ENCODE measurements at places on chromosomes 6 and 20.

GRCh38 chr20:57987659-57988058, 240.8 kb downstream of the ANKRD60 start:
- no peak for DNase-seq

GRCh38 chr6:55822815-55823214, 52.6 kb downstream of the BMP5 start:
- no peak for DNase-seq

- no peak for DNase-seq
Observed at GRCh38 chr6:3928111-3928510, 78.9 kb downstream of the FAM50B start.

DNA sequence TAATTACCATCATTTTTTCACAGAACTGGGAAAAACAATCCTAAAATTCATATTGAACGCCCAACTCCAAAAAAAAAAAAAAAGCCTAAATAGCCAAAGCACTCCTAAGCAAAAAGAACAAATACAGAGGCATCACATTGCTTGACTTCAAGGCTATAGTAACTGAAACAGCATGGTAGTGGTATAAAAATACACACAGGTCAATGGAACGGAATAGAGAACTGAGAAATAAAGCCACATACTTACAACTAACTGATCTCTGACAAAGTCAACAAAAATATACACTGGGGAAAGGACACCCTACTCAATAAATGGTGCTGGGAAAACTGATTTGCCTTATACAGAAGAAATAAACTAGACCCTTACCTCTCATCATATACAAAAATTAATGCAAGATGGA, 89.6 kb downstream of the MRAP2 start:
- DNase-seq = no peak

GRCh38 chr6:64539917-64540316, 904.3 kb downstream of the PHF3 start:
- no peak for DNase-seq

DNA sequence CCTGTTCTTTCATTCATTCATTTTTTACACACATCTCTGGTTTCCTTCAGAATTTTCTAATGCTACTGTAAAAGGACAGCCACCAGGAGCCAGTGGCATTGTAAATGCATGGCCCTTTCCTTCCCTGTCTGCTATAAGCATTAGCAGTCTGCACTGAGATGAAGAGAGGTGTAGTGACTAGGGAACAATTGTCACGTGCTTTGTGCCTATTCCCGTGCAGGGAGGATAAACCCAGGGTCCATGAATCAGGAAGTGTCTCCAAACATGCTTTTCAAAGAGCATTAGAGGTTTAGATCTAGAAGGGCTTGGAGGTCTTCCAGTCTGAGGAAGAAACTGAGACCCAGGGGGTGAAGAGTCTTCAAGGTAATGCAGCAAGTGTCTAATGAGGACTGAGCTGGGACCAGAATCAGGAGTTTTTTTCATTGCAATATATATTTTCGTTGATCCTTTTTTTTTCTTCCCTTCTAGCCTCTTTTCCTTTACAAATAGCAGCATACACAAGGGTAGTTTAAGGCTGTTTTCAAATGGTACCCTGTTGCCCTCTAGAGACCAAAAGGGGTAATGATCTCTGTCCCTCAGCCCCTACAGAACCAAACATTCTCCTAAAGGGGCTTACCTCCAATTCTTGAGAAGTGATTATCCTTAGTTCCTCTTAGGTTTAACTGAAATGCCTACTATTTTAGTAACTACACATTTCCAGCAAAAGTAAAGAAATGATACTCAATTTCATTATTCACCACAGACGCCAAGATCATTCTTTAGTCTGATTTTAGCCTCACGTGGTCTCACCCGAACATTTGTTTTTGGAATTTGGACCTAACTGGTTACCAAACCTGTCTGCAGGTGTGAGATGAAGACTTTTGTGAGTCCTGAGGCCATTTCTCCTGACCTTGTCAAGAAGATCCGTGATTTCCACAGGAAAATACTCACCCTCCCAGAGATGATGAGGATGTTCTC, 6.6 kb downstream of the TRIM15 start:
- DNase-seq = no peak

DNA sequence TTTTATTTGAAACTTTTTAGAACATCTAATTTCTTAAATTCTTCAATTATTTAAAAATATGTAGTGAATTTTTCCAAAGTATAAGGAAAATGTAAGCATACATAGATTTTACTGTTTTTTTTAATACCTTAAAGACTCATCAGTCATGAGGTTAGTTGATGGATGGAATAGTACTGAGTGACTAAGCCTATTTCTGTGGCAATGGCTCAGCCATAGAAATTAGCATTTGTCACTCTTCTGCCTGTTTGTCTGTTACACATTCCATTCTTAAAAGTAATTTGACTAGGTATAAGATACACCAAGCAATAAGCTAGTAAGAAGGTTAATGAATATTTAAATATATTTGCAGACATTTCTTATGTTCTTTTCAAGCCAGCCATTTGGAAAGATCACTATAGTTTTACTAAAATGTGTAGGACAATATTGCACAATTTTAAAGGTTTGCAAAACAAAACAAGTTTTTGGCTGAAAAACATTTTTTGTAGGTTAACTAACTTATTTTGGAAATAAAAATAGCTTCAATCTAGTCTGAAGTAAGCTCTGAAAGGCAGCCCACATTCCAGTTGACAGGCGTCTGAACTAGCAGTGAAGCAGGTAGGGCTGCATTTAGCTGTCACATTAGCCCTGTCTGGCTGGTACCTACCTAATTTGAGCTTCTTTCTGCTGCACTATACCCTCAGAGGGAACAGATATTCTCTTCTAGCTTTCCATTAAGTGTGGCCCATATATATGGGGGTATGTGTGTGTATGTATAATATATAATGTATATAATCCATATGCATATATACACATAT, 385.7 kb downstream of the GRIK2 start:
- DNase-seq = no peak

GRCh38 chr20:63475209-63475608, 2.8 kb upstream of the KCNQ2 start:
- DNase-seq = no peak

DNA sequence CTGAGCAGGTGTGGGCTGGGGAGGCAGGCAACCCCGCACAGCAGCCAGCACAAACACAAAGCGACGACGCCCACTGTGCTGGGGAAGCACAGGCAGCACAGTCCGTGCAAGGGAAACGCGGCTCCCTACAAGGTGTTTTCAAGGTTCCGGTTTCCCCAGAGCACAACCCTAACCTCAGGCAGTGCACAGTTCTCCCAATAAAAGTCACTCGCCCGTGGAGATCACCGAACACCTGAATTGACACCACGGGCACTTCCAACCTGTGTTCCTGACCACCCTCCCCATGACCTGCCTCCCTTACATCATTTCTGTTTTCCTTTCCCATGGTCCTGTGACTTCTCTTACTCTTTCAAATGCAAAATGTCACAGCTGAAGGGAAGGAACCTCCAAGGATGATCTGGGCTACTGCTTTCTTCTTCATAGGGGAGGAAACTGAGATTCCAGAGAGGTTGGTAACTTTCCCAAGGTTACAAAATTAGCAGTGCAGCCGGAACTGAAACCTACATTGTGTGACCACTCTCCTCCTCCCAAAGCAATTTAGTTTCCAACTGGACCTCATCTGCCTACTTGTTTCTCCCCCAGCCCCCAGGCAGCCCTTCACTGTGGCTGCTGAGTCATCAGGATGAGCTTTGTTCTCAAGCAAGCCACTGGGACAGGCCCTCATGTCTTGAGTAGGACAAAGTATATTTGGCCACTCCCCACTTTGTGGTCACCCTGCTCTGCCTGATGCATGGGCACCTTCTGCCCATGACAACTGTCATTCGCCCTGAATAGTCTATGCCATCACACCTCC, 125.3 kb downstream of the ATXN1 start:
- DNase-seq = no peak

DNA sequence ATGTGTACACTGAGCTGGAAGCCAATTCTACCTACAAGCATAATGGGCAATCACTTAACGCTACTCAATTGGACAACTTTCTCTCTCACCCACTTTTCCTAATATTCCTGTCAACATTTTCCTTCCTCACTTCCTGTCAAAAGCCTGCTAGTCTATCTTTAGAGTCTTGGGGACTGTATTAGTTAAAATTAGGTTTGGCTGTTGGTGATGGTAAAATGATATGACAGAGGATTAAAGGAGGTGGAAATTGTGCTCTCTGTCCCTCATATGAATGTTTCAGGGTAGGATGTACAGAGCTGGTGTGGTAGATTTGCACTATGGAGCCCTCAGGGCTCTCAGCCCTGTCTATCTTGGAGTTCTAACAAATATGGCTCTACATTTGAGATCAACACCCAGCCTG, 129.7 kb downstream of the CEP57L1 start:
- no peak for DNase-seq

DNA sequence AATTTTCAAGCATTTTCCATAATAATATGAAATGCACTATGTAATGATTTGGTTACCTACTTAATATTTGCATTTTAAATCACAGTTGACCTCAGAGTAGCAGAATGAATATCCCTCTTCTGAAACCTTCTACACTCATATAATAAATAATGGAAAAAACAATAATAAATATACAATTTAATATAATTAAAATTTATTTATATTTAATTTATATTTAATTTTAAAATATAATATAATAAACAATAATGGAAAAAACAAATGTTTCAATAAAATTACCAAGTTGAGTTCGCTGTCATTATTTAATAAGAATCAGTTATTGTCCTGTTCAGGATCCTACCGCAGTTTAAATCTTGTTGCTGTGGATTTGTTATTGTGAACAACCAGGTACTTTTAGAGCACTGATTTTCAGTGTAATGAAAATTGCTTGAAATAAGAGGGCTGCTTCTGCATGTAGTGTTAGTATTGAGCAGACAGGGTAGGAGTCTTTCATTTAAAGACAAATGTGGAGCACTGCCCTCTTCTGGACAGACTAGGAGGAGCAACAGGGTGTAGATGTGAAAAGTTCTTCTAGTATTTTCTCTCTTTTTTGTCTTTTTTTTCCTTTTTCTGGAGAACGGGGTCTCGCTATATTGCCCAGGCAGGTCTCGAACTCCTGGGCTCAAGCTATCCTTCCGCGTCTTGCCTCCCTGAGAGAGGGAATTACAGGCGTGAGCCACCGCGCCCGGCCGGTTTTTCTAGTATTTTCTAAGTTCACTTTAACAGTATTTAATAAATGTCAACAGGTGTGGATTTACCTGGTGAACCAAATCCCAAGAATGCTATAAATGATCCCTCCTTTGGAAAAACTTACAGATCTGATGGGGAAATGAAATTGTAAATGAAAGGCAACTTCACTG, 13.6 kb downstream of the TRAPPC3L start:
- DNase-seq = no peak

- no peak for DNase-seq
Observed at GRCh38 chr20:31870726-31871617, 538 bp downstream of the TTLL9 start.

DNA sequence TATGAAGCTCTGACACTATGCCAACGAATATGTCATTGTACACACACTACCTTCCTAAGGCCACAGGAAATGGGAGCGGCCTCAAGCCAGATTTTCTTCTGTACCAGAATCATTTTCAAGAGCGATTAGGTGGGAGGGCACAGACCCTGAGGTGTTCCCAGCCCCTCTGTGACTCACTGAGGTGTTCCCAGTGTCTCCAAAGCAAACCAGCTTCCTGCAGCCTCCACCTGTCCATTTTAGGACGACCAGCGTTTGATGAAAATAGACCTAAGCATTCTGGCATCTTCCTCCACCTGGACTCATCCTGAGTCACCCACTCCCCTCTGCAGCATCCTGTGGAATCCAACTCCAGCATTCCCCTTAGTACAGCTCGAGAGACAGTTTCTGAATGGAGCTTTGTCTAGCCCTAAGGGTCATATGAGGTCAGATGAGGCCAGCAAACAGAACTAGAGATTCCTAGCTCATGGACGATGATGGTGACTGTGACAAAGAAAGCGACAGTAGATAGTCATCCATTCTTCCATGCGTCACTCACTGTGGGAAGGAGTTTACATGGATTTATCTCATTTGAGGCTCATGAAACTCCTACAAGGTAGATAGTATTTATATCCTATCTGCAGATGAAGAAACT, 203.4 kb downstream of the PTPRT start:
- no peak for DNase-seq

All from vagina (tissue), 2 donors.